B cell (primary cell): ENCODE measurements at places on chromosomes 11 and 22. TPM values are rescaled to one million over a fixed set of nuclear protein-coding genes. Genes with fewer than 3 reads are reported as not detected.
A peak's percentile ranks its signal among the peaks of the same experiment; 100 is the strongest.

Gene C11orf58
- 125 and 129 TPM in 2 replicates for total RNA-seq

Gene OR8G5
- total RNA-seq: not detected in 2 replicates

DNA sequence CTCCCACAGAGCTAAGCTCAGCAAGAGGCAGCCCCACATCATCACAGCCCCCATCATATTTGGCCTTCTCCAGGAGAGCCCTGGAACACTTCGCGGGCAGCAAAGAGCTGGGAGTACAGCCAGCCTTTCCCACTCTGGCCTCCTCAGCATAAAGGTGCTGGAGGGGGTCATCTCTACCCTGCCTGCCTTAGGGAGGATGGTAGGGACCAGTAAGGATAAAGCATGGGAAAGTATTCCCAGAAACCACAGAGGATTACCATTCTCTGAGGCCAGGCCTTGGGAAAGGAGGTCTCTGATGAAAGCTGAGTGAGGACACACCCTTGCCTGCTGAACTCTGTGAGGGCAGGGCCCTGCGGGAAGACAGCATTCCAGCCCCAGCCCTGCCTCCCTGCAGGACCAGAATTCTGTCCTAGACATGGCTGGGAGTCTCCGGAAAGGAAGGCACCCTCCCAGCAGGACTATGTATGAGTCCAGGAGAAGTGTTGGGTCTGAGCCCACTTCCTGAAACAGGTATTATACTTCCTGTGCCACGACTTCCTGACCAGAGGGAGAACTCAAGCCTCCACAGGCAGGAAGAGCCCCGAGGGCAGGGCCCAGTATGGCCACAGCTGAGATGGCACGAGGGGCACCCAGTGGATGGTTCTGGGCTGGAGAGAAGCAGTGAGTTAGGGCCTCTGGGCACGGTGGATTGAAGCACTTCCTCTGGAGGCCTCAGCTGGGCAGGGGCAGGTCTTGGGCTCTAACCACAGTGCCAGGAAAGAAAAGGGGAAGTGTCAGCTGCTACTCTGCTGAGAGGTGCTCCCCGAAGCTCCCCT is 12.9 kb upstream of the CASTOR1 start:
- H3K4me3 ChIP-seq: no peak overlapping the region
- H3K27me3 ChIP-seq: no peaks in the 10 kb centered on the region
- H3K4me1 ChIP-seq: peaks cover 70% of the 10 kb centered on the region
- peak overlapping the region; percentile 73 for H3K27ac ChIP-seq
- peak; percentile 72 for DNase-seq

- no peak overlapping the region for H3K4me3 ChIP-seq
- H3K27me3 ChIP-seq: no peaks in the 10 kb centered on the region
- H3K27ac ChIP-seq: no peak overlapping the region
- no peak for DNase-seq
- no peaks in the 10 kb centered on the region for H3K4me1 ChIP-seq
These were observed 105.6 kb upstream of the SYN3 start for GRCh38 chr22:33163815-33164214.

GRCh38 chr11:30775233-30775522 is 189.0 kb upstream of the MPPED2 start:
- DNase-seq: no peak
- no peaks in the 10 kb centered on the region for H3K36me3 ChIP-seq
- no peaks in the 10 kb centered on the region for H3K27me3 ChIP-seq
- H3K4me3 ChIP-seq: no peak overlapping the region
- H3K27ac ChIP-seq: no peak overlapping the region
- no peaks in the 10 kb centered on the region for H3K4me1 ChIP-seq
